Activated CD4-positive, alpha-beta memory T cell treated with anti-CD3 and anti-CD28 coated beads for 36 hours (primary cell): ENCODE measurements at places on chromosomes 12 and 14.

GRCh38 chr14:21043387-21043973, 1.3 kb downstream of the RNASE7 start:
- no peak for DNase-seq

- no peak for DNase-seq
Observed at GRCh38 chr12:86669010-86669409, 412.8 kb upstream of the MGAT4C start.

- DNase-seq, result no peak
Observed at GRCh38 chr12:24069532-24070395, 120.3 kb upstream of the SOX5 start.

DNA sequence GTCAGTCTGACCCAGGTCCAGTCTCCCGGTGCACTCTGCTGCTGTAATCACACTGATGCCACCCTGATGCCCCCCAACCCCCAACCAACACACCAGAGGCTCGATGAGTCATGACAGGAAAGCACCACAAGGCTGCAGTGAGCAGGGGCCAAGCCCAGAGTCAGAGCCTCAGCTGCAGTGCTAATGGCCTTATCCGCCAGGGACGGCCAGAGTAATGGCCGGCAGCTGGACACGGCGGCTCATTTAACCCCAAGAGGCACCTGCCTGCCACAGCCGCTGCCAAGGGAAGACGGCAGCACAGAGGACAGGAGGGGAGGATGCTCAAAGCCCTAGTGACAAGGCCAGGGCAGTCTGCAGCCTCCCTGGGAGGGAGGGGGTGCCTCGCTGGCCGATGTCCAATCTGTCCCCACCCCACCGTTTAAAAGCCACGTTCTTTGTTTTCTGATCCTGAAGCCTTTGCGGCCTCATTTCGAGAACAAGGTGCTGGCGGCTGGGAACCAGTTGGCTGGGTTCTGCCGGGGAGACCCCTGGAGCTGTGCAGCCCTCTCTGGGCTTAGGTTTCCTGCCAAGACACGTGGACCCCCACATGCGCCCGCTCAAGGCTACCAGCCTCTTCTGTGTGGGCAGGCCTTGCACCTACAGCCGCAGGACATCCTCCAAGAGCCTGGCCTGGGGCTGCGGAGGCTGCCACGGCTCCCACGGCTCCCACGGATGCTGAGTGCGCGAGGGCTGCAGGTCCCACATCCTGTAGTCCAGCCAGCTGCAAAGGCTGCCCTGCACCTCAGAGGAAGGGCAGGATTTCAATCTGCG, 13.1 kb downstream of the CCDC85C start:
- no peak for DNase-seq

DNA sequence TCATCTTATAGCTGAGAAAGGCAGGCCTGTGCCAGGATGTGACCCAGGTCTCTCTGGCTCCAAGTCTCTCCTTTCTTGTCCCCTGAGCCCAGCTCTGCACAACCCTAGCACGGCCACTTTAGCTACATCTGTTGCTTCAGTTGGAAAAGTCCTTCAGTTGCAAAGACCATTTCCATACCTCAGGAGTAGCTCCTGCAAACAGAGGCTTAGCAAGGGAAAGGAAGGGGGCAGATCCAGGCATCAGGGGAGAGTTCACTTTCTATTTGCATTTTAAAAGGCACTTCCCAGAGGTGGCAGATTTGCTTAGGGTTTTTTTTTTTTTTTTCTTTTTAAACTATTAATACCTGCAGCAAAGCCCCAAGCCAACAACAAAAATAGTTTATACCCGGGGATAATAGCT, 3.0 kb upstream of the PITPNM2 start:
- no peak for DNase-seq

DNA sequence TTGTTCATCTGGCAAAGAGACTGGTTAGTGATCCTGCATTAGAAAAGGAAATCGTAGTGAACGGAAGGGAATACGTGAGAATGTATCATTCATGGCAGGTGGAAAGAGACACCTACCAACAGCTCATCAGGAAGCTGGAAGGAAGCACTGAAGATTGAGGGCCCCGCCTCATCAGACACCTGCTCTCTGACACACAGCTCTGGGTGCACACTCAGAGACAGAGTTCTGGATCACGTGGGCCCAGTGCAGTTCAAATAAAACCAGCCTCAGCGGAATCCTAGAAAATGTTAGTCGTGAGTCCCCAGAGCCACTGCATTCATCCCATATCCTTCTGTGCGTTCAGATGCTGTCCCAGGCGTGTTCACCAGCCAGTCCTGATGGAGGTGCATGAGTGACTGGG, 129.7 kb downstream of the GLT1D1 start:
- no peak for DNase-seq

- DNase-seq, result peak; percentile 48
Observed at GRCh38 chr12:111435661-111436201, 30.0 kb downstream of the SH2B3 start.

DNA sequence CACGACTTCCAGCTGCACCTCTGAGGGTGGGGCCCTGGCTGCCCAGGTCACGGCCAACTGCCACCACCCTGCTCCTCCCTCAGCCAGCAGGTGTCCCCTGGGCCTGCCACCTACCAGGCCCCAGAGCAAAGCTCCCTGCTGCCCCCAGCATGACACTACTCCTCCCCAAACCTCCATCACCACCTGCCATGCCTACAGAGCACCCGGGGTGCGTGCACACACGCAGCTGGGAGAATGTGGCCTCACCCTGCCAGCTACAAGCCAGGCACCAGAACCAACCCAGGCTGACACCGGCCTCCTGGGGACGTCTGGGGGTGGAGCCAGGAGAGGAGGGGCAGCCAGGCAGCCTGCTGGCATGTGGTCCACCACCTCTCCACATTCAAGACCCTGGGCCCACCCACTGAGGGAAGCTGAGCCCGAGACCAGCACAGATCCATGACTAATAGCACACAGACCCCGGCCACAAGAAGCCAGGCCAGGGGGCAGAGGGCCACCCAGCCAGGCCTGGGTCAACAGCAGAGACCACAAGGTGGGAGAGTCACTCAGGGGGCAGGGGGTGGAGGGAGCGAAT, 3.4 kb downstream of the JAG2 start:
- no peak for DNase-seq

GRCh38 chr12:112108202-112109079, at the start of gene NAA25:
NAA25 (minus strand) TSS chr12:112108783; CDS start chr12:112108773, 10 bp downstream.
- peak; percentile 91 for DNase-seq

- DNase-seq, result no peak
Observed at GRCh38 chr12:96117460-96117859, 76.7 kb upstream of the ELK3 start.

- no peak for DNase-seq
Observed at GRCh38 chr14:34997762-34998161, 15.0 kb downstream of the SRP54 start.

- DNase-seq, result no peak
Observed at GRCh38 chr14:96915478-96915877, 118.3 kb downstream of the VRK1 start.

- no peak for DNase-seq
Observed at GRCh38 chr12:97461553-97461952, 1.1 kb upstream of the RMST start.

DNA sequence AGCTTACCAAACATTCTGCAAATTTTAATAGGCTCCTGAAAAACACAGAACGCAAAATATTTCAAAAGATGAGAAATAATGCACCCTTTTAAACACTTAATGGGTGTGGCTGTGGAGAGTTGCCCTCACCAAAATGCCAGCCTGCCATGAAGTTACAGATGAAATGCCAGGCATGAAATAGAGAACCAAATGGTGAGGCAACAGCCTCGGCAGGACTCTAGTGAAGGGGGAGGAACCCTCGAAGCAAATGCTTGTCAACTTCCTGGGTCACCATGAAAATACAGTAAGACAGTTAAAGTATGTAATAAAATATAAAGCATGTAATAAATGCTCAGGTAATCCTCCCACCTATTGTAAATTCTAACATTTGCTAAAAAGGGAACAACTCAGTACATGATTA, 24.1 kb downstream of the DUSP16 start:
- DNase-seq, result no peak

- no peak for DNase-seq
Observed at GRCh38 chr12:66237505-66238175, 48.6 kb downstream of the IRAK3 start.
